CD4-positive, CD25-positive, alpha-beta regulatory T cell (primary cell): ENCODE measurements at places on chromosomes 11 and 22. TPM values are rescaled to one million over a fixed set of nuclear protein-coding genes. Genes with fewer than 3 reads are reported as not detected.

Gene RNF121
- 23.6 TPM for total RNA-seq

Gene C11orf87
- not detected for total RNA-seq

Gene CHRNA10
- total RNA-seq: 1.4 TPM

Gene RPS6KB2
- total RNA-seq: 66.0 TPM

Gene PTGDR2
- total RNA-seq: 2.3 TPM

DNA sequence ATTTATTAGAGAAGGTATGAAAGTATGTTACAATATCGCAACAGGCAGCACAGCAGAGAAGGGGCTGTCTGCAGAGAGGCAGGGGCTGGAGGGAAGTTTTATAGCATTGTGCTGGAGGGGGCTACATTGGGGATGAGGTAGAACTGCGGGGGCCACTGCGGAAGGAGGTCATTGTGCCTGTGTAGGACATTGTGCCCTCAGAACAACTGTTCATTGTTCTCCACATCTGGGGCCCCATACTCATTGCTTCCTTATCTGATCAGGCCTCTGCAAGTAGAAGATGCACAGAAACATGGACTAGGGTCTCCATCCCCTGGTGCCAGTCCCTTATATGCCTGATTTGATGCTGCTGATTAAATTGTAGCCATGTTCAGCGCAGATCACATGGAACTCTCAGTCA lies 12.1 kb downstream of the NADSYN1 start:
- no peaks in the 10 kb centered on the region for H3K27me3 ChIP-seq
- H3K27ac ChIP-seq: no peak overlapping the region
- peaks cover 62% of the 10 kb centered on the region for H3K36me3 ChIP-seq
- no peak for DNase-seq

- no peak overlapping the region for H3K4me3 ChIP-seq
- H3K4me1 ChIP-seq: peaks cover 7% of the 10 kb centered on the region
- DNase-seq: no peak
- no peaks in the 10 kb centered on the region for H3K27me3 ChIP-seq
- H3K27ac ChIP-seq: no peak overlapping the region
Observed at GRCh38 chr11:2312232-2313042, 10.6 kb downstream of the TSPAN32 start.

DNA sequence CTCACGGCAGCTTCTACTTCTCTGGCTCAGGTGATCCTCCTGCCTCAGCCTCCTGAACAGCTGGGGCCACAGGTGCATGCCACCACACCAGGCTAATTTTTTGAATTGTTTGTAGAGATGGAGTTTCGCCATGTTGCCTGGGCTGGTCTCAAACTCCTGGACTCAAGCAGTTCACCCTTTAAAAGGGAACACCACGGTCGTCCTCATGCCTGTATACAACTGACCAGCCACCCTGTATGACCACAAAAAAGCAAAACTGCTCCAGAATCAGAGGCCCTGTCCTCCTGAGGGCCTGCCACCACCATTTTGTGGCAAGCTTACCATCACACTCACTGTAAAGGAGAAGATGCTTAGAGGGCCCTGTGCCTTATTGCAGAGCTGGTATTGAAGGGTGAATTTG lies 2.2 kb downstream of the GLB1L3 start:
- peaks cover 30% of the 10 kb centered on the region for H3K4me1 ChIP-seq
- DNase-seq: no peak
- H3K27ac ChIP-seq: no peak overlapping the region

Gene MIOX
- total RNA-seq: not detected

GRCh38 chr22:48934446-48934845 lies 893.2 kb downstream of the BRD1 start:
- H3K27ac ChIP-seq: no peak overlapping the region
- H3K4me3 ChIP-seq: no peak overlapping the region
- no peaks in the 10 kb centered on the region for H3K4me1 ChIP-seq
- H3K36me3 ChIP-seq: no peaks in the 10 kb centered on the region

- H3K27me3 ChIP-seq: no peaks in the 10 kb centered on the region
- no peaks in the 10 kb centered on the region for H3K4me1 ChIP-seq
- no peak for DNase-seq
- no peak overlapping the region for H3K4me3 ChIP-seq
Observed at GRCh38 chr22:27851974-27852746, 50.6 kb upstream of the MN1 start.

DNA sequence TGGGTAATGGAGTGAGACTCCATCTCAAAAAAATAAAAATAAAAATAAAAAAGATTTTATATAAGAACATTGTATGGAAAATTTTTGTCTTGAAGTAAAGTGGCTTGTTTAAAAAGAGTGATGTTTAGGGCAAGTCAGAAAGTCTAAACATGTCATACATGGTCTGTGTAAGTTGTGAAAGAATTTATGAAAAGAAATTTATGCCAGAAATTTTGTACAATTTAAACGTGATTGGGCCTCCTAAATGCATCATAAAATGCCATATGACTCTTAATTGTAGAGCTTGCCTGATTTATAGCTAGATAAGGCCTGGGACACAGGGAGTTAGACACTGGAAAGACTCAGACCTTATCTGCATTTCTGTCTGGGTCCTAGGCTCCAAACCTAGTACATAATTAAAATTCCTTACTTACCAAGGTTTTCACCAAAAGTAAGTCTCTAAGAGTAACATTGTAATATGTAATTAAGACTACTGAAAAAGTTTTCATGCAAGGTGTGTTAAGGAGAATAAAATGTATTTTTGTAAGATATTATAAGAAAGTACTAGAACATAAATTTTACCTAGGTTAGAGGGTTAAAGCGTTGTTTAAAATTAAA lies 110.5 kb downstream of the AASDHPPT start:
- no peaks in the 10 kb centered on the region for H3K36me3 ChIP-seq
- no peak for DNase-seq
- no peaks in the 10 kb centered on the region for H3K27me3 ChIP-seq
- no peak overlapping the region for H3K27ac ChIP-seq
- no peaks in the 10 kb centered on the region for H3K4me1 ChIP-seq
- no peak overlapping the region for H3K4me3 ChIP-seq

GRCh38 chr11:87301785-87302540 lies 264.2 kb downstream of the TMEM135 start:
- no peak overlapping the region for H3K4me3 ChIP-seq
- H3K36me3 ChIP-seq: no peaks in the 10 kb centered on the region
- H3K27ac ChIP-seq: no peak overlapping the region
- no peaks in the 10 kb centered on the region for H3K27me3 ChIP-seq

Gene CARD18
- total RNA-seq: not detected

GRCh38 chr11:25535467-25536272 lies 796.3 kb upstream of the ANO3 start:
- no peak overlapping the region for H3K27ac ChIP-seq
- no peak overlapping the region for H3K4me3 ChIP-seq
- no peaks in the 10 kb centered on the region for H3K27me3 ChIP-seq
- DNase-seq: no peak
- no peaks in the 10 kb centered on the region for H3K36me3 ChIP-seq

DNA sequence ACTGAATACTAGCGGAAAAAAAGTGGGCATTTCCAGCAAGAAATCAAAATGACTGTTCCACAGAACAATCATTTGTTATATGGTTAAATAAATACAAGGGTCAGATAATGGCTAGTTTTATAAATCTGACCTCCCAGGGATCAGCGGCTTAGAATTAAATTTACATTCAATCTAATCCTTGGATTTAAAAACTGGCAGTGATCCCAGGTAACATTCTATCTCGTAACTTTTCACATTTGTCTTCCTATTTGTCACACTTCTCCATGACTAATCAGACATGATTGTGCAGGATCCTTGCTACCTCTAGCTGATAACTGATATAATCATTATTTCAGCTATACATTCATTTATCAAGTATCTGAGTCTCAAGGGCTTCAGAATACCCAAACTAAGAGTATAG lies 2.9 kb upstream of the MMP3 start:
- H3K27ac ChIP-seq: no peak overlapping the region
- H3K36me3 ChIP-seq: no peaks in the 10 kb centered on the region
- H3K27me3 ChIP-seq: no peaks in the 10 kb centered on the region
- H3K4me3 ChIP-seq: no peak overlapping the region
- DNase-seq: no peak

DNA sequence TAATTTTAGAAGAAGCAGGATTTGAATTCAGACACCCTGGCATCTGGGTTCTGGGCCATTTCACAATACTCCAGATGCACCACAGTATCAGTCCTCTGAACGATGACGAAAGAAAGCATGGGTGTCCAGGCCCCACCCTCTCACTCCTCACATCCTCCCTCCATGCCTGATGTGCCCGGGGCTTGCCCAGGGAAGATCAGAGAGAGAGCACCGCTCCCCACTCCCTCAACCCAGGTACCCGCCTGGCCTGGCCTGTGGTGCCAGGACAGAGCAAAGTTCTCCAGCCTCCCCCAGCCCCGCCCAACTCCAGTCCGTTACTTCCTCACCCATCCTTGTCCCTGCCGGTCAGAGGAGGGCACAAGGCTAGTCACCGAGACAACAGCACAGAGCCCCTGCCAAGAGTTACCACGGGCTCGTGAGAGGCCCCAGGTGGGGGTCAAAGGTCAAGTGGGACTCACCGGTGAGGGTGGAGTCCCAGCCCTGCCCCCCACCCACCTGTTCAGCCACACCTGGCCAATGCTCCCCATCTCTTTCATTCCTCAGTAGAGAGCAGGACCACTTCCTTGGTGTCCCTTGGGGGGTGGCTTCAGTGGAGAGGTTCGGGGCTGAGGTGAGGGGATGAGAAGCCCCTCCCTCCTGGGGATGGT lies 8.1 kb downstream of the BCL9L start:
- H3K36me3 ChIP-seq: peaks cover 4% of the 10 kb centered on the region
- peak; percentile 68 for DNase-seq
- no peaks in the 10 kb centered on the region for H3K27me3 ChIP-seq
- H3K4me3 ChIP-seq: peak overlapping the region; percentile 53
- H3K4me1 ChIP-seq: peaks cover 99% of the 10 kb centered on the region

GRCh38 chr11:118923721-118924587 lies 1.8 kb downstream of the BCL9L start:
- DNase-seq: no peak

Gene CARD10
- not detected for total RNA-seq

- H3K27ac ChIP-seq: no peak overlapping the region
- DNase-seq: no peak
- H3K4me1 ChIP-seq: no peaks in the 10 kb centered on the region
- no peaks in the 10 kb centered on the region for H3K27me3 ChIP-seq
- no peaks in the 10 kb centered on the region for H3K36me3 ChIP-seq
Observed at GRCh38 chr11:126432065-126432461, 76.6 kb downstream of the ST3GAL4 start.

GRCh38 chr11:40491341-40491740 lies 968.1 kb downstream of the LRRC4C start:
- H3K27me3 ChIP-seq: no peaks in the 10 kb centered on the region
- no peaks in the 10 kb centered on the region for H3K4me1 ChIP-seq
- no peaks in the 10 kb centered on the region for H3K36me3 ChIP-seq
- DNase-seq: no peak
- no peak overlapping the region for H3K27ac ChIP-seq
- H3K4me3 ChIP-seq: no peak overlapping the region

Gene ST14
- not detected for total RNA-seq

Gene SCARF2
- 6.9 TPM for total RNA-seq

- no peak overlapping the region for H3K4me3 ChIP-seq
- H3K4me1 ChIP-seq: no peaks in the 10 kb centered on the region
- H3K27ac ChIP-seq: no peak overlapping the region
- no peak for DNase-seq
Observed at GRCh38 chr11:111645657-111646316, 43.5 kb downstream of the SIK2 start.

Gene SCUBE1
- 0.74 TPM for total RNA-seq

GRCh38 chr22:50544746-50545253 lies 899 bp upstream of the KLHDC7B start:
- H3K27ac ChIP-seq: peak overlapping the region; percentile 83
- peaks cover 53% of the 10 kb centered on the region for H3K4me1 ChIP-seq
- no peak for DNase-seq
- peak overlapping the region; percentile 63 for H3K4me3 ChIP-seq
- no peaks in the 10 kb centered on the region for H3K27me3 ChIP-seq
- H3K36me3 ChIP-seq: no peaks in the 10 kb centered on the region

DNA sequence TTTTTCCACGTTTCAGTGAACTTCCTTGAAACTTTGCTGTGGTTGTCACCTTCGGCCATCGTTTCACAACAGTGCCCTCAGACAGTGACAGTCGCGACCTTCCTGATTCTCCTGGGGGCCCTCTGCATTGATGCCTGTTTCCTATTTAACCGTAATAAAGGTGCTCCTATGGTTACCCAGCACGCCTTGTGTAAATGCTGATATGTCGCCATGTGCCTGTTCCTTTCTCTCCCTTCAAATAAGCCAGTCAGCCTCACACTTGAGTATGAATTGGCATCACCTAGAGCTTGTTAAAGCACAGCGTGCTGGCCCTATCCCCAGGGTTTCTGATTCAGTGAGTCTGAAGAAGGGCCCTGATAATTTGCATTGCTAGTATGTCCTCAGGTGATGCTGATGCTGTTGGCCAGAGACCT lies 104.8 kb downstream of the MICAL2 start:
- no peak overlapping the region for H3K27ac ChIP-seq
- DNase-seq: no peak
- no peak overlapping the region for H3K4me3 ChIP-seq
- H3K36me3 ChIP-seq: peaks cover 79% of the 10 kb centered on the region

- H3K4me3 ChIP-seq: no peak overlapping the region
- no peaks in the 10 kb centered on the region for H3K36me3 ChIP-seq
- no peak for DNase-seq
- peaks cover 5% of the 10 kb centered on the region for H3K4me1 ChIP-seq
- no peaks in the 10 kb centered on the region for H3K27me3 ChIP-seq
- no peak overlapping the region for H3K27ac ChIP-seq
Observed at GRCh38 chr11:65077451-65077850, 6.4 kb downstream of the CDCA5 start.

GRCh38 chr22:20027966-20028854 lies 7.3 kb downstream of the TANGO2 start:
- peak; percentile 39 for DNase-seq
- no peak overlapping the region for H3K4me3 ChIP-seq
- H3K4me1 ChIP-seq: peaks cover 26% of the 10 kb centered on the region
- H3K27me3 ChIP-seq: no peaks in the 10 kb centered on the region
- no peak overlapping the region for H3K27ac ChIP-seq

DNA sequence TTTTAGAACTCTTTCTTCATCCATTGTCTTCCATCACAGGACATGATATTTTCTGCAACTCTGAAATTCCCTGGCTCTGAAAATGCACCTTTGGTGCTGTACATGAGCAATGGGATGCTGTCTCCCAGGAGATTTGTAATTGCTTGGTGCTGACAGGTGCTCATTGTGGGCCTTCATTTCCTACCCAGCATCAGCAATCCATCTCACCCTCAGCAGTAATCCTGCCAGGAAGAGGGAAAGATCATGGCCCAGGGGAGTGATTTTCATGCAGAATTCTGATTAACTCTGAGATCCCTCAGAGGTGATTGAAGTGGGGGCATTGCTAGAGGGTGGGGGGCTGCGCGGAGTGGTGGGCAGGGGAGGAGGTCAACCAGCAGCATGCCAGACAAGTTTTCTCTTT lies 651.7 kb downstream of the NELL1 start:
- H3K27ac ChIP-seq: no peak overlapping the region
- H3K4me3 ChIP-seq: no peak overlapping the region
- no peaks in the 10 kb centered on the region for H3K27me3 ChIP-seq
- no peaks in the 10 kb centered on the region for H3K36me3 ChIP-seq
- DNase-seq: no peak
- no peaks in the 10 kb centered on the region for H3K4me1 ChIP-seq
